ENCODE measurements at places on chromosomes 2 and 18. TPM values are rescaled to one million over a fixed set of nuclear protein-coding genes. Genes with fewer than 3 reads are reported as not detected.

SANBR gene
- 16.4 TPM for total RNA-seq

RGPD4 gene
- total RNA-seq: not detected

WDPCP gene
- 8.4 TPM for total RNA-seq

DNA sequence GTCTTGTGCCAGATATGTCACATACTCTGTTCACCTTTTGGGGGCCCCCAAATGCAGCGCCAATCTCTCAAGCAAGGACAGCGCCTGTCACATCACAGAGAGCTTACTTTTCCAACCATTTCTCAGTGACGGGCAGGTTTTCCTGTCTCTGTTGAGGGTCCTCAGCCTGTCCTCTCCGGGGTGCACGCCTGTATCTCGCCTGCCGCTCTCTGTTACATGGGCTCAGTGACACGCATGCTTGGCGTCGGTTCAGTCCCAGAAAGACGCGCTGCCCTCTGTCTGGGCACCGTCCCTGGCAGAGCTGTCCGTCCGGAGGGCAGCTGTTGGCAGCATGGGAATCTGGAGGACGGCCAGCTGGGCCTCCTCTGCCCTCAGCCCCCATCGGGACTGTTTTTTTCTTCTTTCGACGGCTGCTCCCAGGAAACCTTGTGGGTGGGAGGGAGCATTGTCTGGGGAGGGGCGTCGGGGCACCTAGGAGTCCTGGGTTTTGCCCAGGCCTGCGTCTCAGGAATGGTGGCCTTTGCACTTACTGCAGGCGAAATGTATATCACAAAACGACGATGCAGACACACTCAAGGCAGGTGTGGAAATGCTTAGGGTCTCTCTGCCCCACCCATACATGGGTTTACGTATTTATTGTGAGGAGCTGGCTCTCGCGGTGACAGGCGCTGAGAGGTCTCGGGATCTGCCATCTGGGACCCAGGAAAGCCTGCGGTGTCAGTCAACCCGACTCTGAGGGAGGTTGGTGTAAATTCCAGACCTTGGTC, 30.9 kb downstream of the RTP5 start:
- DNase-seq: no peak

DNA sequence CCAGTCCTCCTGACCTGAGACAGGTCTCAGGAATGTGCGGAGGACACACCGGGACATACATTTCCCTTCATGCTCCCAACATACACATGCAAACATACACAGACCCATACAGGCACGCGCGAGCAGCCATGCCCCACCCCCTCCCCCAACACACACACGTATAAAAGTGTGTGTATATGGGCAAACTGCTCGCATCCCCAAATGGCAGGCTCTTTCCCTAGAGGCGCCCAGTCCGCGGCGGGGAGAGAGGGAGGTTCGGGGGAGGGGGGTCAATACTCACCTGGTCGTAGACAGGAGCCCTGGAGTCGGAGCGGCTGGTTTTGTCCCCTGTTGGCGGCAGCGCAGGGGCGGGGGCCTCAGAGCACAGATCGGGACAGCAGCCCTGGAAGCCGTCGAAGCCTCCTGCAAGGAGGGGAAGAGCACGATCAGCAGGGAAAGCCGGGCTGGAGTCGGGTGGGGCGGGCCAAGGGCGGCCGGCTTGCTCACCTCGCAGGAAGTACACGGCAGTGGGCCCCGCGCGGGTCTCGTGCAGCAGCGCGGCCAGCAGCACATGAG, 682 bp downstream of the DUSP2 start:
- DNase-seq: no peak

DNA sequence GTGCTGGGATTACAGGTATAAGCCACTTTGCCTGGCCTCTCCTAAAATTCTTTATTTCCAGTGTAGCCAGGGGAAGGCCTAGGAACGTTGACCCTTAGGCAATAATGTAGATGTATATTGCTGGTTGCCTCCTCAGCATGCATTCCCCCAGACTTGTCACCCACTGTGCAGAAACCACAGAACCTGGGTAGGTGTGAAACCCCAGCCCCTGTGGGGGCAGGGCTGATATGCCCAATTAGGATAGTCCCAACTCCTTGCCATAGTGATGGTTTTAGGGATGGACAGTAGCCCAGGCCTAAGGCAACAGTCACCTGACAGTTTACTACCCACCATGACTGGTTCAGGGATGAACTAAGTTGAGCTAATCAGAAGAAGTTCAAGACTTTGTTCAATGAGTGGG, 57.7 kb downstream of the TMEM247 start:
- DNase-seq: no peak

All from fibroblast of lung (primary cell).